ENCODE measurements at places on chromosomes 4 and X.

GRCh38 chrX:136747003-136747986, 33.4 kb downstream of the ARHGEF6 start:
- no peak for DNase-seq

DNA sequence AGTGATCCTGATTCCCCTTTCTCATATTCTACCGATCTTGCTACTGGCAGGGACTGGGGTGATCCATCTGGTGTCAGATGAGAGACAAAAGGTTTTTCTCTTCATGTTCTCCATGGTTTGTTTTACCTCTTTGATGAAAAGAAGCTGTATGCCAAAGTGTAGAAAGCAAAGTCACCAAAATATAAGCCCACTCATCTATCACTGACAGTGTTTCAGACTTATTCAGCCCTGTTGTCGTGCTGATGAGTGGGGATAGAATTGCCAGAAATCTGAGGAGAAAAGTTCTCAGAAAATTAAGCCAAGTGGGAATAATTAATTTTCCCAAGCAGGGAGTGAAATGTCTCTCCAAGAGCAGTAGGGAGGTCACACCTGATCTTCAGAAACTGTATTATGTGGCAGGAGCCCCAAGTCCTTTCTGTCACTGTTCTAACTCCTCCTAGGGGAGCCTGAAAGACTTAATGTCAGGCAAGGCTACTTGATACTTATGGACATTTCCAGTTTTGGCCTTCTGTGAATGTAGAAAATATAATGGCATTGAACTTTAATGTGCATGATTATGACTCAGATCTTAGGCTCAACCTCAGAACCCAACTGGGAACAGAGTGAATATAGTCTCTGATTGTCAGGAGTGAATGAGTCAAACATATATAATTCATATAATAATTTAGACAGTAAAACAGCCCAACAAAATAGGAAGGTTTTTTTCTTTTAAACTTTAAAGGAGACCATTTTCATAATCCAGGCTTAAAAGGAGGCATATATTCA, 298.1 kb downstream of the ANKRD50 start:
- DNase-seq: no peak

DNA sequence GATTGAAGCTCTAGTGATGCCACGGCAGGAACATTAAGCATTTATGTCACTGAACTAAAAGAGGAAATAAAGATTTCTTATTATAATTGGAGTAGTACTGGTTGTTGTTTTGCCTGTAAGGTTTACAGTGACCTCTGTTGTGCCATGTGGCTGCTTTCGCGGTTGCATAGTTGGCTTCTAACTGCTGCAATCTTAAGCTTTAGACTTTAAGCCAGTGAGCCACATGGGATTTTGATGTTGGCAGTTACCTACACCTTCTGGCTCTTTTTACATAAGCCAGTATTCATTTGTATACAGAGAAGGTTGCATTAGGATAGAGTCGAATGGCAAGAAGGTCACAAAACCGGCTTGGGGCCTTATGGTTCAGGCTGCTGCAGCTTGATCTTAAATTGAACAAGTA, 1311.6 kb downstream of the RAPGEF2 start:
- no peak for DNase-seq

GRCh38 chr4:165814256-165815020, 58.6 kb upstream of the TLL1 start:
- no peak for DNase-seq

DNA sequence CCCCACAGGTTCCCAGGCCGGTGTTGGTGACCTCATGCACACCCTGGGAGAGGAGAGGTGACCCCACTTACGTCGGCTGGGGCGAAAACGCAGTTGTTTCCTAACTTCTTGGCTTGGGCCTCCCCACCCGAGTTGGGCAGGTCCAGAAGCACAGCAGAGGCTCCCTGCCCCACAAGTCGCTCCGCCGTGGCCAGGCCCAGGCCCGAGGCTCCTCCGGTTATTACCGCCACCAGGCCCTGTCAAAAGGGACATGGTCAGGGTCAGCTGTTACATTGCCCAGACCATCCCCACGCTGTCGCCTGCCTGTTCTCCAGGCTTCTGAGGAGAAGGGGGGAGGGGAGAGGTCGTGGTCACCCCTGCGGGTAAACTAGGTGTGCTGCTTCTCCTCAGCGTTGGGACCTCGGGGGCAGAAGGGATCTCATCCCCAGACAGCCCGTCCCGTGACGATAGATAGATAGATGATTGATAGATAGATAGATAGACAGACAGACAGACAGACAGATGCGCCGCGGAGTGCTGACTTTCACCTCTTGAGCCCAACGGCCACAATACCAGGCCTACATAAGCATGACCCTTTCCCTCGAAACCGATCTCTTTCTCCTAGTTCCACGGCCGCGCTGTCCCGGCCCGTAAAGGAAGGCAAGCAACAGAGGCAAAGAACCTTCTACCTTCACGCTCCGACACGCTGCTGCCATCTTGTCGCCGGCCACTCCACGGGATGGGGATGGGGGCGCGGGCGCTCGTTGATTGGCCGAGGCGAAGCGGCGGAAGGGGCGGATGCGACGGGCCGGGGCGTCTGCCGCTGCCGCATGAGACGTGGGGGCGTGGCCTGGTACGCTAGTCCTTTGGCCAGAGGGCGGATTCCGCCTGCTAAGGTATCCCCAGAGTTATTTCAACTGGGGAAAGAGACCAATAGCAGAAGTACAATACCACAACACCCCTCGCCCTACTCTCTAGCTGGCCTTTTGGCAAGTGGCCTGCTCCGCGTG, at the start of gene HSD17B10:
TSS of gene HSD17B10 (minus strand) at position 720 of the 989 bp plus-strand sequence. CDS start at position 695, 25 bp downstream.
- DNase-seq: peak; percentile 51

DNA sequence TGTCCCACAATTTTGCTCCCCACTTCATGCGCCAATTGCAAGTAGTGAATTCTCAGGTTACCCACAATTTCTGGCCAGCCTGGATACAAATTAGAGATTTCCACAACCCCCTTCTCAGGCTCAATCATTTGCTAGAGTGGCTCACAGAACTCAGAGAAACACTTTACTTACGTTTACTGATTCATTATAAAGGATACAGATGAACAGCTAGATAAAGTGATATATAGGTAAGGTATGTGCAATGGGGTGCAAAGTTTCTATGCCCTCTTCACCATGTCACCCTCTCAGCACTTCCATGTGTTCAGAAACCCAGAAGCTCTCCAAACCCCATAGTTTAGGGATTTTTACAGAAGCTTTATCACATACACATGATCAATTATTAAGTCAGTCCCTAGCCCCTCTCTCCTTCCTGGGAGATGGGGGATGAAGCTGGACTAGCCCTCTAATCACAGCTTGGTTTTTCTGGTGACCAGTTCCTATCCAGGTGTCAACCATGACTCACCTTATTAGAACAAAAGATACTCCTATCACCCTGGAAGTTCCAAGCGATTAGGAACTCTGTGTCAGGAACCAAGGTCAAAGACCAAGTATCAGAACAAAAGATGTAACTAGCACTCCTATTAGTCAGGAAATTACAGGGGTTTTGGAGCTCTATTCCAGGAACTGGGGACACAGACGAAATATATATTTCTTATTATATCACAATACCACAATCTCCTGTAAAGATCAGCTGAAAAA, 33.5 kb upstream of the PRRG1 start:
- no peak for DNase-seq

DNA sequence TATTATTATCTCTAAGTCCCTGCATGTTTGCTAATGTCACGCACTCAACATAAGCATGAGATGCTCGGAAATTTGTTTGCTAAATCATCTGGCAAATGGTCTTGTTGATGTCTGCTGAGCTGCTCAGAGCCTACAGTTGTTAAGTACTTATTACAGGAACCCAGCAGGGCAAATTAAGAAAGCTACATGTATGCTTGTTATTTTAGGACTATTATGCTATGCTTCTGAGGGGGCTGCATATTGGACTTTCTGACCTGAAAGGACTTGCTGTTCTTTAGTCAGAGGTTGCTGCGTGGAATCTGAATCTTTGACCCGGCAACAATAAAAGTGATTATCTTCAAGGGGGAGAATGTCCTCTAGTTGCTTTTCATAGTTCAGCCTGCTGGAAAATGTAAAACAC, 36.3 kb upstream of the TENM3 start:
- no peak for DNase-seq

DNA sequence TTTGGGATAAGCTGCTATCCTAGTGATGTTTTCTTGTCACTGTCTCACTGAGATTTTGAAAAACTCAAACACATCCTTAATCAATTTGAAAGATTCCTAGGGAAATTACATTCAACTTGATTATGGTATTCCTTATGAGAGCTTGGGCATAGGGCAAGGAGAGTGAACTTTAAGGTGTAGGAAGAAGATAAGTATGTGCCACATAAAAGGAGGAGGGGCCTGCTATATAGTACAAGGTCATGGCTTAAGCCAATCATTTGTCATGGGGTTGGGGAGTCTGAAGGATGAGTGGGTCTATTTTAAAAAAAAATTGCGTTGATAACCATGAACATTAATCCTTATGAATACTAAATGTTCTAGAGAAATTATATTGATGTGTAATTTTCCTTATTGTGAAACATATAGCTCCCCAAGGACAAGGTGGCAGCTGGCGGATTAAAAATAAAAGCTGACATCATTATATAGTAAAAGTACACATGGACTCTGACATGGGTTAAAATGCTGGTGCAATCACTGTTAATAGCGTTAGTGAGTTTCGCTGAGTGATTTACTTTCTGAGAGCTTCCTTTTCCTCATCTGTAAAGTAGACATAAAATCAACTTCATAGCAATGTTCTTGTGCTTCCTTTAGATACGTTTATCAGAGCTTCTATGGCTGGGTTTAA, 17.4 kb downstream of the GALNT7 start:
- DNase-seq: no peak

GRCh38 chr4:108443585-108443984, 176.8 kb upstream of the RPL34 start:
- DNase-seq: no peak

DNA sequence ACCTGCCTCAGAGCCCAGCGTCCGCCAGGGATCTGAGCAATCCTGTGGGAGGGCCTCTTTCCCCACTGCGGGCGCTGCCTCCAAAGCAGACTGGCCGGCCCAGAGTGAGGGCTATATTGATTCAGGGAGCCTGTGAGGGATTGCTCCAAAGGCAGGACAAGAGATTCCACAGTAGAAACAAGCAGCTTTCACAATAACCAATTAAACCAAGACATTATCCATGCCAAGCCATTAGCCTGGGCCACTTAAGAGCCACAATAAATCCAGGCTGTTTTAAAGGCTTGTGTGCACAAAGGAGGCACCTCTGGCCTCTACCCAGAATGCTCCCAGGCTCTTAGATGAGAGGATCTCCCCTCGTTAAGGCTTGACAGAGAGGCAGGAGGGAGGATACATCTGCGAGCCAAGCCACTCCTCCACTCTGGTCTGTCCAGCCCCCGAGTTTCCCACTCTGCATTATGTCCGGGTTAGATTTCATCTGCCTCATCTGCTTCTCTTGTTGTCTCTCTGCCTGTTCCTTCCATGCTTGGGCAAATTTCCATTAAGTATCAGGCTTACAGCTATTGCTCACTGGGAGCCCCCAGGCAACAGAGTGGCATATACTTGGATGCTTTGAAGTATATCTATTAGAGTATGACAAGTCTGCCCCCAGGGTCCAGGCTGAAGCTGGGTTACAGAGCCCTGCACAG, 357.9 kb downstream of the UNC5C start:
- DNase-seq: no peak

DNA sequence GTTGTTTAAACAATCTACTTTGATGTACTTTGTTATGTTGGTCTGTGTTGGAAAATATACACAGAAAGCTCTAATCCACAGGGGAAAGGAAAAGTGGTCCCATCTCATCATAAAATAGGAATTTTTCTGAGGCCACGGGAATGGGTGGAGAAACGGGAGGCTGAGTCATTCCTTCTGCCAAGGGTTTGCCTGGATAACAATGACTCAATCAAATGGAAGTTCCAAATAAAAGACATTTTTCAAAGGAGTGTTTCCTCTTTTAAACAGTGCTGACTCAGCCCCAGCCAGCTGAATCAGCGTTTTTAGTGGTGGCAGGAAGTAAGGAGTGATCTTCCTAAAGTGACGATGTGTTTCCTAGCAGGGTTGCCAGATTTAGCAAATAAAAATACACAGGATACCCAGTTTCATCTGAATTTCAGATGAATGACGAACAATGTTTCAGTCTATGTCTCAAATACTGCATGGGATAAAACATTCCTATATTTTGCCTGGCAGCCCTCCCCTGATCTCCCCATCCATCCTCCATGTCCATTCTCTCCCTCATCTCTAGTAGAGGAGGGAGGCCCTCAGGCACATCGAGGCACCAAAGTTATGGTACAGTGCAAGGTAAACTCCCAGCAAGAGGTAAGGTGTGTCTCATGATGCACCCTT, 345.4 kb upstream of the GATB start:
- no peak for DNase-seq

DNA sequence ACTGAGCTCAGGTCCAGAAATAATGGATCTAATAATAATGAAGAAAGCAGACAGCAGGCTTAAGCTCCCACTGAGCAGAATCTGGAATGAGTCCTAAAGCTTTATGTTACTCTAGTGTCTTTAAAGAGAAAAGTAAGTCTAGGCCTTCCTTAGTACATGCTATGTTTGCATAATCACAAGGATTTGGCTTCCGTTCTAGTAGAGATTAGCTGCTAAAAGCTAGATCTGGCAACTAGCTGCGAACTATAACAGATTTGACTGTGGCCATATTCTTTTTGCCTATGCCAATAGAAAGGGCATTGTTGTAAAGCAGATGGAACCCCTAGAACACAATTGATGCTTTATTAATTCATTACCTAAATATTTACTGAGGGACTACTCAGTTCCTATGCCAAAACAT, 19.0 kb downstream of the COX7B2 start:
- no peak for DNase-seq

- DNase-seq: no peak
Observed at GRCh38 chrX:71182871-71183270, 38.2 kb downstream of the NLGN3 start.

GRCh38 chr4:80811406-80811805, 219.1 kb upstream of the BMP3 start:
- DNase-seq: no peak

- no peak for DNase-seq
Observed at GRCh38 chrX:69024931-69025330, 140.3 kb downstream of the PJA1 start.

DNA sequence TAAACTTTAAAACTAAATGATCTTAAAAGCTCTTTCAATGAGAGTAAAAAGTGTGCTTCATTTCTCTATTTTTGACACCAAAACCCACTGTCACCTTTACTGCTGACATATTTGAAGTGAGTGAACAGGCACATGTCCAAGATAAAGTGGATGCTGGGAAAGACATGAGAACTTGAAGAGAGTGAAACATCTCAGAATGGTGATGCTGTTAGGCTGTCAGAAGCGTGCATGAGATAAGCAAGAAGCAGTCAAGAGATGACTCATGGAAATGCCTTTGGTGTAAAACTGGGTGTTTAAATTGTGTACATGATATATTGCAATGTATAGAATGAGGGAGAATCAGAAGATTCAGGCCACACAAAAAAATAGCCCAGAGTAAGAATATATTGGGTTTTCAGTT, 21.8 kb upstream of the GBA3 start:
- DNase-seq: no peak

- no peak for DNase-seq
Observed at GRCh38 chr4:121777625-121778024, 12.7 kb upstream of the SMIM43 start.

- peak; percentile 14 for DNase-seq
Observed at GRCh38 chr4:7828011-7828720, 111.5 kb downstream of the AFAP1 start.

- DNase-seq: no peak
Observed at GRCh38 chr4:124209626-124210025, 502.9 kb downstream of the ANKRD50 start.
